ENCODE measurements at places on chromosomes 5 and 9.

GRCh38 chr9:3200331-3200774, 325.4 kb downstream of the RFX3 start:
- DNase-seq, result no peak

GRCh38 chr5:151569132-151570046, 21.7 kb downstream of the FAT2 start:
- no peak for DNase-seq

DNA sequence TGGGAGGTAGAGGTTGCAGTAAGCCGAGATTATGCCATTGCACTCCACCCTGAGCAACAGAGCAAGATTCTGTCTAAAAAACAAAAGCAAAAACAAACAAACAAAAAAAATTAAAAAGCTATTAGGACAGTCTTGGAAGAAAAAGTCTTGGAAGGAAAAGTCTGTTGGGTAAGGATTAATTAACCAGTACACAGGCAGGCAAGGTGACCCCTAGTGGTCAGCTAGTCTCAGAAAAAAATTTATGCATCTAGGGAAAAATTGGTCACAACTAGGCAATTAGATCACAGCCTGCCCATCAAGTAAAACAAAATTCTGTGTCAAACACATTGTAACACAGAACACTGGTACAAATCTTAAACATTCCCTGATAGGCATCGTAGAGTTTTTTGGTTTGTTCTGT, 6.7 kb upstream of the ANKRD18B start:
- DNase-seq, result no peak

GRCh38 chr5:80990527-80990926, 30.4 kb downstream of the RASGRF2 start:
- DNase-seq, result no peak

DNA sequence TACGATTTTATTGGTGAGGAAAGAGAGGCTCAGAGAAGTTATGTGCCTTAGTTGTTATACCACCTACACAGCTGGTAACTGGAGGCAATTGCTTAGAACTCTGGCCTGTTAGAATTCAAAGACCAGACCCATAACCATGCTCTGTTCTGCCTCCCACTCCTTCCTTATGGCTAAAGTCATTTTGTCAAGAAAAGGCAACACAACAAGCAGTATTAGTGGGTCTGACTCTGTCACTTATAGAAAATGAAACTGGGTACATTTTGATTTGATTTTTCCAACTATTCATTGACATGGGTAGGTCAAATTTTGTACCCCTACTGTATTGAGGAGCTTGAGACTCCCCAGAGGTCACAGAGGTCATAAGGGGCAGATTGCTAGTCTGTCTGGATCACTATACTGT, 44.5 kb upstream of the NR3C1 start:
- no peak for DNase-seq

GRCh38 chr9:36980148-36980974, 53.7 kb downstream of the PAX5 start:
- DNase-seq, result no peak
